ENCODE measurements at places on chromosomes 11 and 22.

DNA sequence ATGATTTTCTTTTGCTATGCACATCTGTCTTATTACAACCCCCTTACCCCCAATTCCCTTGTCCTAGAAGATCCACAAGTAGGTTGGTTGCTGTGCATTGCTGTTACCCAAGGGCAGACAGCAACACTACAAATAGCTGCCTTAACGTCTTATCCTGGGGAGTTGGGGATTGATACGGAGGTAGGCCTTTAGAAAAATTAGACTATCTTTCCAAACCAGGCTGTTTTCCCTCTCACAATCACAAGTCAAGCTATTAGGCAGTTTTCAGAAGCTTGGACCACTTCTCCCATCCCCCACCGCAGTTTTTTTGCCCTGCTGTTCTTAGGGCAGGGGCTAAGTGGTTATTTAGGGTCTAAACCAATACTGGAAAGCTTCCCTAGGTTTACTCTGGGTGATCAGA, 2.8 kb upstream of the PHLDB1 start:
- DNase-seq, result no peak

GRCh38 chr11:69642913-69643632, 2.1 kb downstream of the CCND1 start:
- peak; percentile 91 for DNase-seq

DNA sequence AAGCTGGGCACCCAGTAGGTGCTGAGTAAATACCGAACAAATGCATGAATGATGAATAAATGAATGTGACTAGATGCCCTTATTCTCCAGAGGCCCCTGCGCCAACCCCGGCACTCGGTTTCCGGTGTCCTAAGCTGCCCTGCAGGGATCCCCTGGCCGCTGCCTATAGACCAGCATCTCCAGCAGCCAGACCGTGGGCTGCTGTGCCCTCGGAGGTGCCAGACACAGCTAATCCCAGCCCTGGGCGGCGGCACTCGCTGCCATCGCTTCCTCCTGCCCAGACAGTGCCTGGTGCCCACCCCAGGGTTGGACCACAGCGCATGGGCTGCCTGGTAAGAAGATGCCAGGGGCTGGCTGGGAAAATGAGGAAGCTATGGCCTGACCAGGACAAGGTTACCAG, 15.6 kb downstream of the CREB3L1 start:
- no peak for DNase-seq

- DNase-seq, result peak; percentile 84
These were observed 7.8 kb upstream of the NFAM1 start for GRCh38 chr22:42439821-42440674.

GRCh38 chr11:19840961-19841360, 128.3 kb downstream of the NAV2 start:
- DNase-seq, result no peak

- DNase-seq, result no peak
These were observed 28.5 kb downstream of the LRRC74B start for GRCh38 chr22:21074102-21074715.

- no peak for DNase-seq
These were observed 11.2 kb upstream of the DGKZ start for GRCh38 chr11:46335890-46336562.

GRCh38 chr11:91239359-91239758, 985.3 kb upstream of the FAT3 start:
- DNase-seq, result no peak

DNA sequence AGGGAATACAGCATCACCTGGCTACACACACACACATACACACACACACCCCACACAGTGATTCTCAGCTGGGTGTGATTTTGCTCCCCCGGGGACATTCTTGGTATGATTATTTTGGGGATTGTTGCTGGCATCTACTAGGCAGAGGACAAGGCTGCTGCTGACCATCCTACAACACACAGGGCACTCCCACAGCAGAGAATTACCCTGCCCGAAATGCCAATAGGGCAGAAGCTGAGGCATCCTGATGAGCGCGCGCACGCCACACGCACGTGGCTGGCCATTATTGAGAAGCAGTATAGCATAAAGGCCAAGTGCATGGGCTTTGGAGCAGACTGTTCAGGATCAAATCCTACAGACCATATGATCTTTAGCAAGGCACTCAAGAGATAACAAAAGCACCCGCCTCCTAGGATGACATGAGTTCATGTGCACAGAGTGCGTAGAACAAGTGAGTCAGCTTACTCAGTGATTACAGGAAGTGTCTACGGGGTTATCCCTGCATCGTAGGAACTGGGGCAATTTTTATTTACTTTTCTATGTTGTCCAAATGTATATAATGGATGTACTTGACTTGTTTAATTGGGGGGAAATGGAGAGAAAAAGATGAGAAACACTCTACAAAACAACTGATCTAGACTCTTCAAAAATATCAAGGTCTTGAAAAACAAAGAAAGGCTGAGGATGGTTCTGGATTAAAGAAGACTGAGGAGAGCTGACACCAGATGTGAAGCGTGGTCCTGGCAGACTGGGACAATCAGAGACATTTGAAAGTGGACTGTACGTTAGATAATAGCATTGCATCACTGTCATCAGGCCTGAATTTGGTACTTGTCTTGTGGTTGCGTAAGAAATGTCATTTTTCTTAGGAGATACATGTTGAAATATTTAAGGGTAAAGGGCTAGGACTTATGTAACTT, 7.2 kb upstream of the EHD1 start:
- DNase-seq, result no peak

DNA sequence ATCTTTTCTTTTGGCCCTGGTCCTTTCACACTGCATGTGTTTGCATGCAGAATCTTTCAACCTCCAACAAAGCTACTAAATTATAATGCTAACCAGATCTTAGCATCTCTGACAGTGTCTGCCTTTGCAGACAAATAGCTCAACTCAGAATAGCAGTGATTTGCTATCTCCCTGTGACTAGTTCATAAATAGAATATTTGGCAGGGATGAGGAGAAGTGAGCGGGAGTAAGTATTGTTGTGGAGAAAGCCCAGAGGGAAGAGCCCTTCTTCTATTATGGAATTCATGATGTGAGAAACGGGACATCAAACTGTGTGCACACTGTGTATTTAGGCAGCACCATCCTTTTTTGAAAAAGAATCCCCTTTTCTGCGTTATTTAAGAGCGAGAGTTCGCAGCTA, 288.0 kb upstream of the CHORDC1 start:
- DNase-seq, result no peak

GRCh38 chr11:77053217-77054015, 13.4 kb upstream of the CAPN5 start:
- DNase-seq, result no peak

GRCh38 chr22:46929710-46930204, 167.3 kb downstream of the TBC1D22A start:
- no peak for DNase-seq

DNA sequence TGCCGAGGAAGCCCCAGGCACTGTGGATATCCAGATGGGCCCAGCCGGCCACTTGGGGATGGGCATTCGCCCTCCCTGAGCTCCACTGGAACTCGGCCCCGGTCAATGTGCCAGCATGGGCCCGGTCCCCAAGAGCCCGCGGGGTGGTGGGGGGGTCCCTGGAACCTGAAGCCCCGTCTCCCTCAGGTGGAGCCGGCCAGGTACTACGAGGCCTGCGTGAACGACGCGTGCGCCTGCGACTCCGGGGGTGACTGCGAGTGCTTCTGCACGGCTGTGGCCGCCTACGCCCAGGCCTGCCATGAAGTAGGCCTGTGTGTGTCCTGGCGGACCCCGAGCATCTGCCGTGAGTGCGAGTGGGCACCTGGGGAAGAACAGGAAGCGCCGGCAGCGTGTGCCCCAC, 21.2 kb downstream of the MUC5AC start:
- DNase-seq, result no peak

GRCh38 chr11:3623767-3624458, 17.9 kb downstream of the ART5 start:
- no peak for DNase-seq

DNA sequence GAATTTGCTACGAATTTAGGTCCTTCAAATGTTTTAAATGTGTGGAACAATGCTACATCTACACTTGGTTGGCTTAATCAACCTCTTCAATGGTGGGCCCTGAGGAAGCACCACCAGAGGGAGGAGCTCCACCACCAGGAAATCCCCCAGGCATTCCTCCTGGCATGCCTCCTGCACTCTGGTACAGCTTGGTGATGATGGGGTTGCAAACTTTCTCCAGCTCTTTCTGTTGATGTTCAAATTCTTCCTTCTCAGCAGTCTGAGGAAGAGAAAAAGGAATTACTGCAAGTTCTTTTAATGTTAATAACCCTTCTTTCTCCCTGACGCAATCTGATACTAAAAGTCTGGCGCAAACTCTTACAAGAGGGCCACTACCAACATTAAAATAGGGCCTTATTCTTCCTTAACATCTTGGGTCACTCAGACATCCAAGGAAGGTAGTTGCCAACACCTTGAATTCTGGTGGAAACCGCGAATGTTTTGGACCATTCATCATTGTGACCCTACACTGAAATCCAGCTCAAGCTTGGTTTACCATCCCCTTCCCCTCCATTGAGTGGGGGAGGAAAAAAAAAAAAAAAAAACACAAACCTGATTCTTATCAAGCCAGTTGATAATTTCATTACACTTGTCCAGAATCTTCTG, 4.2 kb downstream of the HSPA8 start:
- DNase-seq, result no peak

DNA sequence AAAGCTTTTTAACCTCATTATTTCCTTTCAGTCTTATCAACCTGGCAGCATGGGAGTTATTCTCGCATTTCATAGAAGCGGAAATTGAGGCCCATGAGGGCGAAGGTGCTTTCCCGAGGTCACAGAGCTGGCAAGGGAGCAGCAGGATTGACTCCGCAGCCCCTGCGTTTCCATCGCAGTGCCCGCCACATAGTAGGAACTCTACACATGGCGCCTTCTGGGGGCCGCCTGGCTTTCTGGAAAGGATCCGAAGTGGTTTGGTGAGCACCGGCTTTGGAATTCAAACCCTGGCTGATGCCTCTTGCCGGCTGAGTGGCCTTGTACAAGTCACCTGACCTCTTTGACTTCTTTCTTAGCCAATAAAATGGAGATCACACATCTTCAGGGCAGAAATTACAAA, 93.4 kb downstream of the CEP164 start:
- DNase-seq, result no peak

GRCh38 chr22:31917227-31917921, 27.0 kb upstream of the YWHAH start:
- peak; percentile 64 for DNase-seq

GRCh38 chr11:126790550-126791081, 210.0 kb downstream of the KIRREL3 start:
- DNase-seq, result no peak

DNA sequence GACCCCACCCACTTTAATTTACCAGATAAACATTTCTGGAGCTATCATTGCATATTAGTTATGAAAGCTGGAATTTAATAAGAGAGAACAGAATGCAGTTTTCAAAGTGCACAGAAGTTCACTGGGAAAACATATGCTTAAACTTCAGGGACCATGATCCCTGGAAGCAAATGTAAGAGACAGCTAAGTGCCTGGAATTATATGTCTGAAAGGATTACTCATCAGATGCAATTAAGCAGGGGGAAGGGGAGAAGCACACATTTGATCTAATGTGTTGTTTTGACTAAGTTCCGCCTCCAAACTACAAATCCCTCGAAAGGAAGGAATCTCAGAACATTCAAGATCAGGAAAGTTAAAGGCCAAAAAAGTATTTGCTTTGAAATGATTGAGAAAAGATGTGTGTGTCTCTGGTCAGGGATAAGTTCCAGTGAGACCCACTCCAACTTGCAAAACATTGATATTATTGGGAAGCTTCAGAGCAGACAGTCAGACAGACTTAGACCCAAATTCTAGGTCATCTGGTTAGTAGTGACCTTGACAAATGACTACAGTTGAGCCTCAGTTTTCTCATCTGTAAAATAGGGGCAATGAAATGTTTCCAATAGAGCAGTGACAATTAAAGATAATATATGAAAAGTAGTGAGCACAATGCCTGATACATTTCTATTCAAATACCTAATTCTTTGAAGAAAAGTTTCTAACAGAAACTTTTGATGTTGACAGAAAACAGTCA, 147.6 kb downstream of the ME3 start:
- no peak for DNase-seq

- no peak for DNase-seq
These were observed 124.5 kb downstream of the KCNQ1 start for GRCh38 chr11:2569321-2569721.

DNA sequence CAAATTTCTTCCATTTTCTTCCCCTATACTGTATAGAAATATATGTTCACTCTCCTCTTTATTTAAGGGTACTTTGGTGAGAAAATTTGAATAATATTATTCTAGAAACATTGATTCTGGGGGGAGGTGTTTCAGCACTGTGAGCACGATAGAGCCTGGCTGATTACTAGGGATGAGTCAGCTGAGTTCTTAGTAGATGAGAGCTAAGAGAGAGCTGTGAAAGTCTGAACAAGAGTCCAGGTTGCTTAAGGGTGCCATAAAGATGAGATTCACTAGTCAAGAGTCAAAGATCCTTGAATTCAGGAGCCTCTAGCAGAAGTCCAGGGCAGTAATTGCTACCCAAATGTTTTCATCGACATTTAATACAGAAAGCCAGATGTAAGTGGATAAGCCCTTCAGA, 756.6 kb upstream of the API5 start:
- no peak for DNase-seq

DNA sequence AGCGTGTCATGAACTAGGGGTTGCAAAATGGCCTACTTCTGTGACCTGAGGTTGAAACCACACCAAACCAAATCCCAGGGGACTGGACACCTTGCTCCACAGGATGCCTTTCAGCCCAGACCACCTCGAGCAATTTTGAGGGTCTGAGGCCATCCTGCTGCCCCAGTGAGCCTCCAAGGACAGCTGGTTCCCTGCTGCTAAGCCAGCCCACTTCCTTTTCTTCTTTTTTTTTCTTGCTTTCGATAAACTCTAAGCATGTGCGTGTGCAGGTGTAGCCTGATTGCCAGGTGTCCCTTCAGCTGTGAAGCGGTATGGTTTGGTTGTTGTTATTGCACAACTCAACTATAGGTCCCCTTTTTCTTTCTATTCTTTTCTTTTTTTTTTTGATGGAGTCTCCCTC, 2.7 kb downstream of the CRYBB1 start:
- DNase-seq, result peak; percentile 85

- no peak for DNase-seq
These were observed 516 bp upstream of the SERPINH1 start for GRCh38 chr11:75561426-75562047.

DNA sequence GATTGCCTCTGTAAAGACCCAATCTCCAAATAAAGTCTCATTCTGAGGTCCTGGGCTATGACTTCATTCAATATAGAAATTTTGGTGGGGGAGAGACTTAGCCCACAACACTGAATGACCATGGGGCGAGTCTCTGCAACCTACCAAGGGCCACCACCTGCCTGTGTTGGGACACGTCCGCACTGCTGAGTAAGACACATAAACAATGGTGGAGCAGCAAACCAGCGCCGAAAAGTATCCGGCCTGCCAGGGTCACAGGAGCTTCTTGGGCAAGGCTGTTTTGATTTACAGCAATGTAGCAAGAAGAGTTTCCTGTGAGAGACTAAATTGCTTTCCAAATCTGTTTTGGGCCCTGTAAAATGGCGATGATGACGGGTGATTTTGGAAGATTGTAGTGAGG, 122.3 kb downstream of the SHANK2 start:
- DNase-seq, result no peak

- no peak for DNase-seq
These were observed 1266.0 kb downstream of the BRD1 start for GRCh38 chr22:48561676-48562075.
